ENCODE measurements at places on chromosomes 5 and 9.

DNA sequence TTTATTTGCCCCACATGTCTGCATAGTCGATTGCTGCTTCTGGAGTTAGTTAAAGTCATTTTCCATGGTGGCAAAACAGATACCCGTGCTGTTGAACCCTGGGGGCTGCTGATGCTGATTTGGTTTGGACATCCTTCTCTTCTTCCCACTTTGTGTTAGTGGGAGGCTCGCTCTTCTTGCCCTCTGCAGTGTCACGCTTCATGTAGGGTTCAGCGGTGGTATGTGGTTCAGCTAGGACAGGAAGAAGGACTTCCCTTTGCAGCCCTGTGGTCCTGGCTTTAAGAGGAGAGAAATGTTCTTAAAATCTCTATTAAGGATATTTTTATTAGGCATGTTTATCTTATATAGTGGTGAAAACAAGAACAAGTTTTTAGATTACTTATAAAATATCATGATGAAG lies 36.2 kb downstream of the SLC36A1 start:
- DNase-seq: no peak

DNA sequence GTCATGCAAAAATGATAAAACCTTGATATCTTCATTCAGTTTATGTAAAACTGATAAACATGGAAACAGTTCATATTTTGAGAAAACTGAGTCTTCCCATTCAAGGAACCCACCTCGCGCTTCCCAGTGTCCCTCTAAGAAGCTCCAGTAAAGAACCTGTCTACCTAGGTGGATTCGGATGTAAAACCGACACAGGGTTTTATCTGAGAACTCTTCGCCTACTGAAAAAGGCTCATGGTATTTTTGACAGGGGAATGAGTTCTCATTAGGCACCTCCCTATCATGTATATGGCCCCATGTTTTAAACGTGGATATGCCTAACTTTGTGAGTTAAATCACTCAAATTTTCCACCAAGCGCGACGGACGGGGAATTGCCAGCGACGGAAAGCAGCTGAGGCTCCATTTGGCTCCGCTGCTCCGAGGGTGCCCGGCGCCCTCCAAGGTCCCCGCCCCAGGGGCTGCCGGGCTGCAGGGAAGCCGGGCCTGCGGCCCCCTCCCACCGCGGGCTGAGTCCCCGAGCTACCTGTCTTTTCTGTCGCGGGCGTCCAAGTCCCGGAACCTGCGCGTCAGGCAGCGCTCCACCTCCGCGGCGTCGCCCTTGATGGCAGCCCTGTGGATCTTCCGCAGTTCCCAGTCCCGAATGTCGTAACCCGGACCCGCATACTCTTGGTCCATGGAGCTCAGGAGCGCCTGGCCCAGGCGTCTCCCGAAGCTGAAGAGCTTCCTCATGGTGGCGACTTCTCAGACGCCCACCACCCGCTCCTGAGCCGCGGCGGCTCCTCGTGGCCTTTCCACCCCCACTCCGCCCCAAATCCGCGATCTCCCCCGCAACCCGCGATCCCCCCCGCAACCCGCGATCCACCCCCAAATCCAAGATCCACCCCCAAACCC lies 594 bp downstream of the ANKRD18A start:
- peak; percentile 8 for DNase-seq

- no peak for DNase-seq
Measured at GRCh38 chr9:137666955-137667670, 48.3 kb downstream of the EHMT1 start.

GRCh38 chr9:21967702-21968101 lies 26.5 kb downstream of the CDKN2A start:
- no peak for DNase-seq

GRCh38 chr9:133067813-133068212 lies 6.0 kb downstream of the CEL start:
- DNase-seq: no peak

DNA sequence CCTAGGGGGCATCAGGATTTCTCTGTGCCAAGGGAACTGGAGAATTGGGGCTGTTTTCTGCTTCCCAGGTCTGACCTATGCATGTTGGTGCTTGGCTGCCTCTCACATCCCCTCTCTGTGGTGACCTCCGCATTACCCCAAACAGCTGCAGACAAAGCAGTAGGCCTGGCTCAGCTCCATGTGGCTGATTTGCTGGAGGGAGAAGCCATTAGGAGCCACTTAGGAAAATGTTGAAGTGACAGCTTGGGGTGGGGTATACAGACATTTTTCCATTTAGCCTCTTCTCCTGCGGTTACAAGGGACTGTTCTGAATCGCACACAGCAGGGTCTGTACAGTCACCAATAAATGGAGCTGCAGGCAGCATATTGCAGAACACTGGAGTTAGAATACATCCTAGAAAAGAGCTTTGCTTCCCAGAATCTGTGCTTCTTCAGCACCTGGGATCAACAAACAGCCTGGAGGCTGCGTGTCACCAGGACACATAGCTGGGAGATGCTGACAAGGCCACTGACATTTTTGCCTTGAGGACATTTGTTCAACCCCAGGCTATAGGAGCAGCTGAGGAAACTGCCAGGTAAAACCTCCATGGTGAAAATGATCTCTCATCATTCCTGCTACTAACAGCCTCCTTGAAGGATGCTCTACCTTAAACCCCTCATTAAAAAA lies 335.3 kb downstream of the DIRAS2 start:
- DNase-seq: no peak

- no peak for DNase-seq
Measured at GRCh38 chr5:138905541-138905940, 30.4 kb upstream of the LRRTM2 start.

GRCh38 chr5:53987101-53987500 lies 323.3 kb downstream of the ARL15 start:
- no peak for DNase-seq

DNA sequence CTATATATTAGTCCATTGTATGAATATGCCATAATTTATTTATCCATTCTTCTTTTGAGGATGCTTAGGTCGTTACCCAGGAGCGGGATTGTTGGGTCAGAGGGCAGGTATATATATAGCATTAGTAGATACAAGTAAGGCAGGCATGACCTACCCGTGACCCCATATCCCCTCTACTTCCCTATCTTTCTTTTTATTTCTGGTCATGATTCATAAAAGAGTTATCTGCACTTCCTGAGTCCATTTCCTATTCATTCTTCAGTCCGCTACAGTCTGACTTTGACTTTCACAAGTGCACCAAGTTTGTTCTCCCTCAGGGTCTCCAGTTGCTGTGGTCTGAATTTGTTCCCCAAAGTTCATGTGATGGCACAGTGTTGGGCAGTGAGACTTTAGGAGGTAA lies 6.9 kb downstream of the RHOBTB3 start:
- DNase-seq: no peak

Measured in activated T-helper 9 cell treated with anti-CD3 and anti-CD28 coated beads, Interleukin-2, amount 50 U/mL, for 16 hours (primary cell).